Activated naive CD4-positive, alpha-beta T cell treated with anti-CD3 and anti-CD28 coated beads, Interleukin-2, amount 50 U/mL, for 72 hours (primary cell): ENCODE measurements at places on chromosomes 6 and 20. TPM values are rescaled to one million over a fixed set of nuclear protein-coding genes. Genes with fewer than 3 reads are reported as not detected.

DNA sequence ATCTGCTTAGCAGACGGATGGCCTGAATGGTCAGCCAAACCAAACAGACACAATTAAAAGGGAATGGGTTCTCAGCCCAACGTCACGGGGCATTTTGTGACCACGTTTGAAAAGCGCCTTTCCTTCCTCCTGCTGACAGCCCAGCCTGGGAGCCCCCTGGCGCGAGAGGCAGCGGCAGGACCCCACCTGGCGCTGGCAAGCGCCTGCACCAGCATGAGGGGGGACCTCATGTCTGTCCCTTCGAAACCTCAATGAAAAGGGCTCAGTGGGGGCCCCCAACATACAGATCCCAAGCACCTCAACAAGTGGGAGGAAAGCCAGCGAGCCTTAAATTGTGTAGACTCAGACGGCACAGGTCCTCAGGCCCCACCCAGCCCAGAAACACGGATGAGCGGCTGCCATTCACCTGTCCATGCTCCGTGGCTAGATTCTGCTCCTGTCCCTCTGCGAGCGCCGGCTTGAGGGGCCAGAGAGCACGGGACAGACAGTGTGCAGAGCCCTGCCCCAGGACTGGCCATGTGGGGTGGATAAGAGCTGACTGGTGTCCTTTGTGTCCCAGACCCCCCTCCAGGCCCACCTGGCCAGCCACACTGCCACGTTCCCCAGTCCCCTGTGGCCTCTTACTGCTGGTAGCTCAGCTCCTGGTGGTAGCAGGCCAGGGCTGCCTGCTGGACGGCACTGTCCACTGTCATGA lies 87.6 kb downstream of the NINL start:
- DNase-seq, result no peak

DNA sequence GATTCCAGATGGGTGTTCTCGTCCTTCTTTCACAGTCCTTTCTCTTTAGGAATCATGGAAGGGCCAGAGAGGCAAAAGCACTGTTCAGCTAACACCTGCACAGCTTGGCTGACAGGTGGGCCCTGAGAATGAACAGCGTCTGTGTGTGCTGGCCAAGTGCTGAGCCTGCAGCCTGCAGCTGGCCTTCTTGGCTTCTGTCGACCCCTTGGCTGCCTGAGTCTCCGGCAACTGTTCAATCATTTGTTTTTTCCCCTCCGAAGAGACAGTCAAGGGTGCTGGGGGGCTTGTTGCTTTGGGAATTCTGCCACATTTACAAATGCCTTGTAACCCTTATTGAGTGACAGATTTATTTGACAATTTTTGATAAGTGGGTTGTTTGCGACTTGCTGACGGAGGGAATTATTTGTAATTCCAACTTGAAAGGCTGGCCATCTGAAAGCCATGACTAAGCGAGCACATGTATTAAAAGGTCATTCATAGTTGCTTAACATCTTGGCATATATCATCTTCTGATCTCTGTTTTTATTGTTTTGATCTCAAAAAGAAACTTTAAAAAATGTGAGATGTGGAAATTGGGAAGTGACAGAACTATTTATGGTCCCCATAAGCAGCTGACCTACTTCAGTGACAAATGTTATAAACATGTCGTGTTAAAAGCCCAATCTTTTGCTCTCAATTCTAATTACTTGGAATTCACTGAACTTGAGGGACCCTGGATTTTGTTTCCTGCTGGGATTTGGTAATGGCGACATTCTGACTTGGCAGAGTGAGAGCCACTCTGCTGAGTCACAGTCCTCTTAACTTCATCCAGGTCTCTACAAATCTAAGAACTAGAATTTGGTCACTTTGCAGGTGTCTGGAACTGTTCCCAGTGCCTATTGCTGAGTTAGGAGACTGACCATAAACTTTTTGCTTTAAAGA lies 41.9 kb upstream of the FERMT1 start:
- DNase-seq, result no peak

DNA sequence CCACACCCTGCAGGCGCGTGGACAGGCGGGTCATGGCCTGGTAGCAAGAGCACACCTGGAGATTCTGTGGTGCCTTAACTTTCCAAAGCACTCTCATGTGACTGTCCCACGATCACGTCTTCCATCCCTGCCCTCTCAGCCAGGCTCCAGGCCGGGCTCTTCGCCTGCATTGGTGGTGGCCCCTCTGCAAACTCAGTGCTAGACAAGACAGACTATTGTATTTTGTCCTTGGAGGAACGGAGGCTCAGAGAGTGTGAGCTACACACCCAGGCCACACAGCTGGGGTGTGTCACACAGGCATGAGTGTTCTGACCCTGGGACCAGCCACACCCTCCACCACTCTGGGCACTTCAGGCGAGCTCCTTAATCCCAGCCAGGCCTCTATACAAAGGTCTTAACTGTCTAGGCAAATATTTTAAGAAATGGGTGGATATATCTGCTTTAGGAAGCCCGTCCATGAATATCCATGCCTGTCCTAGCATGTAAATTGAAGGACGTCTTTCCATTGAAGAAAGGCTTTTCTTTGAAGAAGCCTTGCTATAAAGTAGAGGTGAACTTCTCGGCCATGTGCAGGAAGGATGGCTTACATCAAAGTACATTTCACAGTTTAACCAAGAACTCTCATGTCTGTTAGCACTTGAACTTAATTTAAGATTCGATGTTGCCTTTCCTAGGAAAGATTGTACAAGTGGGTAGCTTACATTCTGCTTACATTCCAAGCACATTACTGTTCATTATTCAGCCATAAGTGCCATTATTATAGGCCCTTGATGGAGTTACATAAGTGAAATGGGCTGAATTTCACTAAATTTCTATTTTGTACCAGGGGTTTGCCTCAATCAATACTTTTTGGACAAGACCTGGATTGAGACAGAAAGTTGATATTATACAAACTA lies 263.9 kb downstream of the DLL1 start:
- peak; percentile 37 for DNase-seq

GRCh38 chr6:91744566-91744965 lies 1157.7 kb upstream of the MAP3K7 start:
- DNase-seq, result no peak

GRCh38 chr6:161276605-161277155 lies 2.8 kb upstream of the AGPAT4 start:
- no peak for DNase-seq

DNA sequence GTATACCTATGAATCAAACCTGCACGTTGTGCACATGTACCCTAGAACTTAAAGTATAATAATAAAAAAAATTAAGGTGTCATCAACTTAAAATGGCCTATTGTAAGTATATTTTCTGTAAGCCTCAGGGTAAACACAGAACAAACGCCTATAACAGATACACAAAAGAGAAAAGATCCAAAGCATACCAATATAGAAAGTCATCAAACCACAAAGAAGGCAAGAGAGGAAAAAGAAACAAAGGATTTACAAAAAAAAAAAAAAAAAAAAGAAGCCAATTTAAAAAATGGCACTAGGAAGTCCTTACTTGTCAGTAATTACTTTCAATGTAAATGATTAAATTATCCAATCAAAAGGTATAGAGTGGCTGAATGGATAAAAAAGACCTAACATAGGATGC lies 24.6 kb upstream of the ASF1A start:
- no peak for DNase-seq

GRCh38 chr20:8766868-8767390 lies 302.0 kb upstream of the PLCB4 start:
- no peak for DNase-seq

GRCh38 chr6:108951351-108951953 lies 103.2 kb downstream of the ARMC2 start:
- DNase-seq, result no peak

- DNase-seq, result peak; percentile 14
These were observed 22.5 kb upstream of the C6orf58 start for GRCh38 chr6:127554435-127555006.

DNA sequence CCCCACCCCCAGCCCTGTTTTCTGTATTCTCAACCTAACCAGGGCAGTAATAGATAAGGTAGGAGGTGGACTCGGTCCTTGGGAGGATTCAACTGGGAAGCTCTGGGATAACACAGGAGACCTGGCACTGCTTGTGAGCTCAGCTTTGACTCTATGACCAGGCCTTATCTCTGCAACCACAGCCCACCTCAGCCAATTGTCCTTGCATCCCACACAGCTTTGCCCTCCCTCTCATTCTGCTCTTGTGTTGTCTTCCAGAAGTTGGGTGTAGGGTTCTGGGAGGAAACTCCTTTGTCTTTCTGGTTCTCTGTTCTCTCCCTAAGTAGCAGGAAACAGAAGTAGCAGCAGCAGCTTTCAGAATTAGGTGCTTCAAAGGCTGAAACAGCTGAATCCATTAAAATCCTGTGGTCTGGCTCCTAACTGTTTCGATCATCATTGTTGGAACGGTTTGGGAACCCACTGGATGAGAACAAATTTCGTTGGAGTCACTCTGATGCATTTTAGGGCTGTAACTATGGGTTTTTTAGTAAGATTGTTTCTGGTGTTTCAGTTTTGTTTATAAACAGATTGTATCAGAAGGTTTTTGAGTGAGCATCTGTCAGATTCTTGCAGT lies 32.4 kb upstream of the SNX9 start:
- DNase-seq, result no peak

- no peak for DNase-seq
These were observed 153.3 kb downstream of the PKHD1 start for GRCh38 chr6:51934098-51934497.

GRCh38 chr20:32664012-32664677 lies 9.6 kb downstream of the C20orf203 start:
- DNase-seq, result no peak

GRCh38 chr6:20402092-20402341 lies 338 bp downstream of the E2F3 start:
- DNase-seq, result no peak

DNA sequence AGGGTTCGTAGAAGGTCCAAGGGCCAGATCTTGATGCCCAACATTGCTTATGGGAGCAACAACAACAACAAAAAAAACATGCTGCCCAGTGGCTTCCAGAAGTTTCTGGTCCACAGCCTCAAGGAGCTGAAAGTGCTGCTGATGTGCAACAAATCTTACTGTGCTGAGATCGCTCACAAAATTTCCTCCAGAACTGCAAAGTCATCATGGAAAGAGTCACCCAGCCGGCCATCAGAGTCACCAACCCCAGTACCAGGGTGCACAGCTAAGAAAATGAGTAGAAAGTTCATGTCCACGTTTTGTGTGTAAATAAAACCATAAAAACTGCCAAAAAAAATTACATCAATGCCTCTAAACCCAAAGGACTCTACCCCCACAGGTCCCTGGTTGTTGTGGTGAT lies 3.8 kb downstream of the HLA-DPB1 start:
- DNase-seq, result no peak

DNA sequence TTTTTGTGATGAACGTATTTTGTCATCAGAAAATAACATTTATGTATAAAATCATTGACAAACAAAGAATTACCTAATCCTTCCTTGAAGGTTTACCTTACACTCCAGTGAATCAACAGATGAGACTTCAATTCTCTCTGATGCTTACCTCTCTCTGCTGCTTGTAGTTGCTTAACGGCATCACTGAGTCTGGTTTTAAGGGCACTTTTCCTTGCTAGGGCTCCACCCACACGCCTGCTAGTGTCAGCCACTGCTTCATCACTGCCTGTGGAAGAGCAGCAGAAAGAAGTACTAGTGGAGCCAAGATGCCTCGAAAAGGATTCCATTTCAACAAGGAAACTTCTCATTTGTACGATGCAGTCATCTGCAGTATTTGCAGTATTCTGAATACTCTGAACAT lies 63.0 kb downstream of the FAM229B start:
- DNase-seq, result no peak

The TULP1 gene
- total RNA-seq, result not detected

The SAMD3 gene
- 5.6 TPM for total RNA-seq

The POM121L2 gene
- total RNA-seq, result not detected
